ENCODE measurements at places on chromosomes 2 and 18.

- DNase-seq, result no peak
Measured at GRCh38 chr2:31324016-31324633, 90.2 kb downstream of the EHD3 start.

- DNase-seq, result no peak
Measured at GRCh38 chr2:176385838-176386237, 116.6 kb downstream of the MTX2 start.

DNA sequence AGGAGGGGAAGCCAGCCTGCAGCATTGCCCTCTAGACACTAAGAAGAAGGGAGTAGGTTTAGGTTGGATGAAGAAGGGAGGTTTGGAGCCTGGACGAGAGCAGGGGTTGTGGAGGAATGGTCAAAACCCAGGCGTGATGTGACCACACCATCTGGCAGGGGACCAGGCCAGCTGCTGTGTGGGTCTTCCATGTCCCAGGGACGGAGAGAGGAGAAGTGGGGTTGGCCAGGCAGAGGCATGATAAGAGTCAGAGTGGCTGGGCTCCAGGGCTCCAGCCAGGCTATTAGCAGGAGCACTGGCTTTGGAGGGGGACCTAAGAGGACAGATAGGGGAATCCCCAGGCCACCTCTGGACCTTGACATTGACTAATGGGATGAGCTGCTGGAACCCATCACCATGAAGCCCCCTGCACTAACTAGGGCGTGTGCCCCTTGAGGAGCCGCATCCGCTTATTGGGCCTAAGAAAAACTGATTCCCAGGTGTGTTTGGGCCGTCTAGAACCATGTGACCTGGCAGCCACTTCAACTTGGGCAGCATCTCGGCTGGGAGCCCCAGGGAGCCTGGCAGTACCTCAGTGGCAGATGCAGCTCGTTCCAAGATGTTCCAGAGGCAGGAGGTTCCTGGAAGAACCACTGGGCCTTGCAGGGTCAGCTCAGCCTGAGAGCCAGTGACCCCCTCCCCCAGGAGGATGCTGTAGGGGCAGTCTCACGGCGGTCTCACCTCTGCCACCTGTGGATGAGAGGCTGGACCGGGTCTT is 235.1 kb downstream of the AGAP1 start:
- DNase-seq, result no peak

DNA sequence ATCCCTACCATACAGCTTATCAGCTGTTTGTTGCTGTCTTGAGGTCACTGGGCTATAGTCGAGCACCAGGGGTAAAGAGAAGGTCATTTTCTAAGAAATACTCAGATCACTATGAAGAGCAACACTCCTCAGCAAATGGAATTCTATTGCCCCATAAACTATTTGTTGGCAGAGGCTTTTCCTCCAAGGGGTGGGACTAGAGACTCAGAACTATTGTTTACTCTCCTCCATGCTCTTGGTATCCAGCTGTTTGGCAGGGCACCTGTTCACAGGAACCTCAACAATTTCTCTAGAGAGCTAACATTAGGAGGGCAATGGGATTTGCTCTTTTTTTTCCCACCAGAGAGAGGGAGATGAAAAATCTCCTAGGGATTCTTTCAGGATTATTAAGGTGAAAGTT is 249.1 kb upstream of the SPRED2 start:
- no peak for DNase-seq

DNA sequence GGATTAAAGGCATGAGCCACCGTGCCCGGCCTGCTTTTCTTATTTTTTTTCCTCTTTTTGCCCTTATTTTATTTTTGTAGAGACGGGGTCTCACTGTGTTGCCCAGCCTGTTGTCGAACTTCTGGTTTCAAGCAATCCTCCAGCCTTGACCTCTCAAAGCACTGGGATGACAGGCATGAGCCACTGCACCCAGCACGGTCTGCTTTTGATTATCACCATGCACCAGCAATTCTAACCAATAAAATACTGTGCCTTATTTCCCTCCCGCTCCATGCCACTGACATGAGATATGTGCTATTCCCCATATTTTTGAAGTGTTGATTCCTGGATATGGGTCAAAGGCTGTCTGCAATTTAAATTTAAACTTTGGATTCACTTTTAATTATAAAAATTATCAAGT is 42.9 kb downstream of the ACYP2 start:
- DNase-seq, result no peak

DNA sequence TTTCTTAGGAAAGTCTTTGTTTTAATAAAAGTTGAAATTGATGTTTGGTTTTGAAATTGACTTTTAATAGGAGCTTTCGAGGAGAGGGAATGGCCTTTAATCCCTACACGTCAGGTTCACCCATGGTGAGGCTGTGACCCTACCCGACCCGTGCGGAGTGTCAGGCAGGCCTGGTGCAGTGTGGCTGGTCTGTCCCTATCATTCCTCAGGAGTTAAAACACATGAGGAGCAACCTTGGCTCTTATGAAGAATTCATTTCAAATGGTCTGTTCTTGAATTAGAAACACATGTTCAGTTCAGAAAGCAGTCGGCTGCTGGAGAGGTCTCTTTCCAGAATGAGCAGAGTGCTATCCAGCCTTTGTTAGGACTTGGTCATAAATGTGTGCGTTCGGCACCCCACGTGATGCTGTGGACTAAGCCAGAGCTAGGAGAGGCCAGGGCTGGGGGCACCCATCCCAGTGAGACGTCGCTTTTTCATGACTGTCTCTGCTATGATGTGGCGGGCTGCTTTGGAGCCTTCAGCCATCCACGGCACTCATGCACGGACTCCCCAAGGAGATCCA is 54.7 kb downstream of the EMILIN2 start:
- no peak for DNase-seq

DNA sequence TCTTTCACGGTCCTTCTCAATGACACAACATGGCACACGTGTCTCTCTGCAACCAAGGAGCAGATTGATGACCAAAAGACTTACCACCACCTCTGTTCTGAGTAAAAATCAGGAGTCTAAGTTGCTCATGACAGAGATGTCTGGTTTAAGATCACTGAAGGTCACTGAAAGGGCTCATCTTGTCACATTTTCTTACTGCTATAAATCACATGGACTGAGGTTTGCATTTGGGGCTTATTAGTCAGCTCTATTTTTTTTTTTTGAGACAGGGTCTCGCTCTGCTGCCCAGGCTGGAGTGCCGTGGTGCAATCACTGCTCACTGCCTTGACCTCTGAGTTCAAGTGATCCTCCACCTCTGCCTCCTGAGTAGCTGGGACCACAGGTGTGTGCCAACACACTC is 19.4 kb downstream of the CFLAR start:
- DNase-seq, result no peak

DNA sequence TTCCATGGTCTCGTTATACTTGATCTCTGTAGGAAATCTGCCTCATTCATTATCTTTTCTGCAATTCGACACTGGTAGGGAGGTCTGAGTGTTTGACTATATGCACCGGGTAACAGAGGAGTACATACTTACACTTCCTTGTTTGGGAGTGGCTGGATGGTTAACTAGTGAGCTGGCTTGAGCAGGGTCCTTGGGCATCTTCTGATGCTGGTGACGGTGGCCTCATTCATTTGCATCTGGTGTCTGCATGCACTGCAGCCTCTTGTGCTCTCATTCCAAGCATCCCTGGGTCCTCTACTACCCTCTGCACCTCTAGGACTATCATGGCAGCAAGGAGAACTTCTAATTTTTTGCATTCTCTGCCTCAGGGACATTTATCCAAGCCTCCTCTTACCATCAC is 100.0 kb upstream of the TCF4 start:
- no peak for DNase-seq
